Stimulated activated CD4-positive, alpha-beta T cell treated with anti-CD3 and anti-CD28 coated beads, TNF-alpha, amount 100 ng/mL, for 4 hours (primary cell): ENCODE measurements at places on chromosomes 11 and 22.

GRCh38 chr11:103794262-103794661, 242.2 kb upstream of the DDI1 start:
- DNase-seq, result no peak

- no peak for DNase-seq
Measured at GRCh38 chr11:84407091-84407490, 1120.9 kb upstream of the CCDC90B start.

- no peak for DNase-seq
Measured at GRCh38 chr11:18012122-18012905, 533 bp downstream of the SERGEF start.

DNA sequence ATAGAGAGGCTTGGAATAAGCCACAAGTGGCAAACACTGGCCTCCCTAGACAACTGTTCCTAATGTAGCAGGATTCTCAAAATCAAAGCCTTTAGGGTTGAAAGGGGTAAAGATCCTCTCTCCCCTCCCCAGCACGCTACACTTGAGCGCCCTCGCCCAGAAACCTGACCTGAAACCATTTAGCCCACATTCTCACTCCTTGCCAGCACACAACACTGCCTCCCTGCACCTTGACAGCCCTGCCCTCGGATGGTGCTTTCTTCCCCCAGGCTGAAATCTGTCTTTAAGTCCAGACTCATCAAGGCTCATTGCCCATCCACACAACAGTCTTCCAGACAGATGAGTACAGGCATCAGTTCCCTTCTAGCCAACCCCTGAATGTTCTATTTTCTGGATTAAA, 26.5 kb downstream of the CWC15 start:
- DNase-seq, result no peak

- DNase-seq, result no peak
Measured at GRCh38 chr11:64058494-64058893, 22.8 kb downstream of the FLRT1 start.

- no peak for DNase-seq
Measured at GRCh38 chr11:46335890-46336562, 11.2 kb upstream of the DGKZ start.

DNA sequence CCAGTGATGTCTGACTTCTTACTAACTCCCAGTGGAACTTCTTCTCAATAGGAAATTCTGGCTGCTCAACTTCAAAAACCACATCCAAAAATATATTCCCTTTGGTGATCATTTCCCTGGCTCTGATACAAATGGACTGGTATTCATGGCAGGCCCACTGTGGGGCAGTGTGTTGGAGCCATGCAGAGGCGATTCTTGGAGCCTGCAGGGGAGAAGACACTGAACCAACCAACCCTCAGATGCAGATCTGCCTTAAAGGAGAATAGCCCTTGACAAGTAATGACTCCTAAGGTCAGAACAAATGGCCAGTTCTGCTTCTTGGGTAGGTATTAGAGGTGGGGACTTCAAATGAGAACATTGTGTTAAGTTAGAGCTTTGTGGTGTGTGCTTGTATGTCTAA, 12.2 kb downstream of the OR4D9 start:
- no peak for DNase-seq

DNA sequence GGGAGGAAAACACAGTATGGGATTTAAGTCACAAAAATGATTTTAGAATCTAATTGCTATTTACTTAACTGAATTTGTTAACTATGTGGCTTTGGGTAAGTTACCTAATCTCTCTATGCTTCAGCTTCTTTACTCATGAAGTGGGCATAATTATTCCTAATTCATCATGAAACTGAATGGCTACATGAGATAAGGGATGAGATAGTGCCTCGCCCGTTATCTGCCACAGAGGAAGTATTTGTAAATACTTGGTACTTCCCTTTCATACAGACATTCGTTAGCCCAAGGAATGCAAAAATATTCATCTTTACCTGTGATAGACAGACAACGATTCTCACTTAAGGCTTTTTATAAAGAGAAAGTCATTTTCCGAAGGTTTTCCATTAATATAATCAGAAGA, 221.2 kb upstream of the BLID start:
- no peak for DNase-seq

DNA sequence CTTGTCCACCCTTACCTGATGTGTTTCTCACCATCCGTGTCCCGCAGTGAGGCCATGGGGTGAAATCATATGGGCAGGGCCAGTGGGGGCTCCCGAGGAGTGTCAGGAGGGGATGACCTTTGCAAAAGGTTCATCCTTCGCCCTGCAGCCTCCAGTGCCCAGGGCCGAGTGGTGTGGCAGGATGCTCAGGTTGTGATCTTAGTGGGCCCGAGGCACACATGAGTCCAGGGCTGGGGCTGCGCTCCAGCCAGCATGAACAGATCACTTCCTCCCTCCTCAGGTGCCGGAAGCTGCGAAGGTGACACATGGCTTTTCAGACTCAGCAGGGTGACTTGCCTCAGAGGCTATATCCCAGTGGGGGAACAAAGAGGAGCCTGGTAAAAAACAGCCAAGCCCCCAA, 2.8 kb upstream of the FKBP2 start:
- DNase-seq, result no peak

- no peak for DNase-seq
Measured at GRCh38 chr11:73652046-73652730, 5.8 kb downstream of the PLEKHB1 start.

DNA sequence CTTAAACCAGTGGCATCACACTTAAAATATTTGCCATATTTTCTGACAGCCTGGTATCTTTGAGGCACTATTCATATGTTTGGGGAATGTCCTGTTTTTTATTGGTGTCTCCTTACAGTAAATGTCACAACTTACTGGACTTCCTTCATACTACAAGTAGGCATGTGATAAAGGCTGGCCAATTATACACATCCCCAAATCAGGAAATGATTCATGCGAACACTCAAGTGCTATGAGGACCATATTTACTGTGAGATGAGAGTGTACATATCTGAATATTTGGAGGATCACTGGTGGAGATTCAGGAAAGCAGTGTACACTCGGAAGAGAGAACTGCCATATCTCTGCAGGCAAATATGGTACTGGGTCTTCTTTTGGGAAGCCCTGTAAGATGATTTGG, 913.8 kb upstream of the CHORDC1 start:
- DNase-seq, result no peak

DNA sequence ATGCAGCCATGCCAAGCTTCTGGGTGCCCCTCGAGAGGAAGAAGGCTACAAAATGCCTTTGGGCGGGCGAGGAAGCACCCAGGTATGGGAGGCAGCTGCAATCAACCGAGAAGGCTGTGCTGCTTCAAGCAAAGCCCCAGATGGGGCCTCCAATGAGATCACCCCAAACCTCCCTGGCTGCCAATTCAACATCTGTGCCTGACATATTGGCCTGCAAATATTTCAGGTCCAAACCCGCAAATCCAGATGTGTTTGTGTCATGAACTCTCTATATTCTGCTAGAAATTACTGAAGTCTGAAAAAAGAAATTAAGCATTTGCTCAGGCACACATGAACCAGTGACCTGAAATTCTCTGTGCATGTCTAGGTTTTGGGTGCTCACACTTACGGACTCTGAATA, 78.8 kb upstream of the RCN1 start:
- no peak for DNase-seq

- no peak for DNase-seq
Measured at GRCh38 chr11:57703341-57703740, 8.7 kb downstream of the MED19 start.

- DNase-seq, result no peak
Measured at GRCh38 chr11:77557553-77557952, 32.2 kb upstream of the AQP11 start.

- DNase-seq, result no peak
Measured at GRCh38 chr11:420054-420910, 5.5 kb upstream of the SIGIRR start.

- no peak for DNase-seq
Measured at GRCh38 chr11:6191742-6192141, 7.3 kb upstream of the OR52W1 start.

- DNase-seq, result no peak
Measured at GRCh38 chr11:104136861-104137260, 27.1 kb downstream of the PDGFD start.

DNA sequence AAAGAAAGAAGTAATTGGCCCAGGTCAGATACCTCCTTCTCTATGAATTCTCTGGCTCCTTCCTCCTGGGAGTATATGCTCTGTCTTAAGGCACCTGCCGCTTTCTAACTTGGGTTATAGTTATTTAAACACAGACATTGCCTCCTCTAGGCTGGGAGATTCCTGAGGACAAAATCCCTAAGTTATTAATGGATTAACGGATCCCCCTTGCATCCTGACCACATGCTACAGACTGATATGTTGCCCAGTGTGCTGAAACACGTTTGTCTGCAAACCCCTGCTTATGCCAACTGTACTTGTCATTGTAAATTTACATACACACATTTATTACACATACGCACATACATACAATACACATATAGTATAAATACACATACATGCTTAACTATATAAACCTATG, 35.3 kb downstream of the PACSIN2 start:
- no peak for DNase-seq

DNA sequence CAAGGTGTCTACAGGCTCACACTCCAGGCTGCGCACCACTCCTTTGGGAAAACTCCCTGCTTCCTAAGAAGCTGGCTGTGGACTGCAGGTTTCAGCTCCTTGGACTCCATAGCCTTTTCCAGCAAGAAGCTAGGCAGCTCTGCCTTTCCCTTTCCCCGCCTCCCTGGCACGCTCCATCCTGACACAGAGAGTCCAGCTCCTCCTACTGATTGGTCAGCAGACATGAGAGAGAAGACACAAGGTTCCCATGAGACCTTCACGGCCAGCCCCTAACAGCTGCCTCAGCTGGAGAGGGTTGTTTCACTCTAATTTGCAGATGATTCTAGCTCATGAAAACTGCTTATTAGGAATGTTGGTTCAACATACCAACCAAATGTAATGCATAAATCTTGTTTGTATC, 27.6 kb downstream of the TENM4 start:
- no peak for DNase-seq

GRCh38 chr22:47696776-47697175, 934.3 kb downstream of the TBC1D22A start:
- no peak for DNase-seq

DNA sequence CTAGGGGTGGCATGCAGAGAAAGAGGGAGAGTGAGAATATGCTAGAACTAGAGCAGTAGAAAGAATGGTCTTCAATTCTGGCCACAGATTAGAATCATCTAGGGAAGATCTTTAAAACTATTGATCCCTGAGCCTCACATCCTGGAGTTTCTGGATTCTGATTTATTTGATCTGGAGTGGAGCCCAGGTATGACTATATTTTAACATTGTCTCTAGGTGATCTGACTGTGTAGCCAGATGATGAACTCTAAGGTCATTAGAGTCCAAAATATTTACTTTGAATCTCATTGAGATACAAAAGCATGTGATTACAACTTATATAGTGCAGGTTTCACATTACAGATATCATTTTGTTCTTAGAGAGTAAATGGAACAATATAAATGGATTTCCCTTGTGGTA, 79.7 kb downstream of the FDX1 start:
- no peak for DNase-seq
